ENCODE measurements at places on chromosomes 4 and X.

DNA sequence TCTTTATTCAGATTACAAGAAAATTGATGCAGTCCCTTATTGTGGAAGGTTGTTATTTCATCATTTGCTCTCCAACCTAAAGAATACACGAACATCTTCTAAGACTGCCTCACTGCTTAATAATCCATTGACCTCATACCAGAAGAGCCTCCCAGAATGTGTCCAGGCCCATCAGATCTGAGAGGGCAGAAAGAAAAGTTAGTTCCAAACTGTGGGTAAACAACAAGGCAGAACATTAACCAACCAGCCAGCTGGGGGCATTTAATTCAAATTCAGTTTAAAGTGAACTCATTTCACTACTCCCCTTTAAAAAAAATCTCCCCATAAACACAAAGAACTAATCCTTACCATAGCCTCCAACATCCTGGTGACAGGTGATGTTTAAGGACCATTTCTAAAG, 13.8 kb downstream of the GPC4 start:
- no peak for DNase-seq

GRCh38 chrX:119667111-119667878, 25.7 kb downstream of the SEPTIN6 start:
- DNase-seq, result no peak

DNA sequence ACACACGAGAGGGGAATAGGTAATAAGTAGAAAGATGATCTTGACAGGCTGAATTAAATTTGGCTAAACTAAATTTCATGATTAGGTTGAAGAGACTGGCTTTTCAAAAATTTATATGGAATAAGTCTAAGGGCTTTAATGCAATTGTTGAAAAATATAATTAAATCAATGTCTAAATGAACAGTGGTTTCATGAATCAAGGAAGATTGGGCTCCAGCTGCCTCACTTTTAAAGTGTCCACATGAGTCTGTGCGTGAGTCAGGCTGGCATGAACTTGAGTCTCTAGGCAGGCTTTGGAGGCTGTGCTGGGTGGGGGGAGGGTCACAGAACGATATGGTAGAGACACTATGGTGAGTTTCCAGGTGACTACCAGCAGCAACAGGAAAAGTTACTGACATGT, 111.9 kb downstream of the SORBS2 start:
- DNase-seq, result no peak

DNA sequence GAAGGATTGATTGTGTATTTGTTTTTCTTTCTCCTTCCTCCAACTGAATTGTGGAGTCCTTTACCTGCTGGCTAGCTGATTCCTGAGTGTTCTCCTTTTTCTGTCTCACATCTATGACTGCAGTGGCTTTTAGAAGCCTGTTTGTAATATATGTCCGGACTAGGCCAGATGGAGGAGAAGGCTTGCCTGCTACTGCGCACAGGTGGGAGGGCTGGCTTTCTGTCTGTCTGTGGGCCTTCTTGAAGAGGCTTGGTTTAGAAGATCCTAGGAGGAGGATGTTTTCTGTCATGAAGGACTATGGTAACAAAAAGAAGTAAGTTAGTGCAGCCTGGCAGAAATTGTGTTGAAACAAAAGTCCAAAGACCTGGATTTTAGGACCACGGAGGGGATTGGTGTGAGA, 8.5 kb downstream of the PPP1R3F start:
- no peak for DNase-seq

DNA sequence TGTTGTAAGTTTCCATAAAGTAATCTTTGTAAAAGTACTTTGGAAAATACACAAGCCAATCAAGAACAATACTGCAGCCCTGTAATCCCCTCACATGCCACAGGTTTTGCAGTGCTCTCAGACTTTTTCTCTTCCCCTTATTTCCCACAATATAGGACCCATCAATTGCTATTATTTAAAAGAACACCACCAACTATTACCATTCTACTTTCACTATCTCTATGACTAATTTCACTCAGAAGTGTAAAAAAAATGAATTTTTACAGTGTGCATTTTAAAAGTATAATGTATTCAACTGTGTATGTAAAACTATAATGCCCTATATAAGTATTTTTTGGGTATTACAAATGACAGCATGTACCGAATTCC, 1.7 kb downstream of the ATP8A1 start:
- DNase-seq, result no peak

GRCh38 chr4:119039779-119040178, 95.9 kb upstream of the MYOZ2 start:
- DNase-seq, result no peak

GRCh38 chrX:136725441-136726104, 55.2 kb downstream of the ARHGEF6 start:
- no peak for DNase-seq

DNA sequence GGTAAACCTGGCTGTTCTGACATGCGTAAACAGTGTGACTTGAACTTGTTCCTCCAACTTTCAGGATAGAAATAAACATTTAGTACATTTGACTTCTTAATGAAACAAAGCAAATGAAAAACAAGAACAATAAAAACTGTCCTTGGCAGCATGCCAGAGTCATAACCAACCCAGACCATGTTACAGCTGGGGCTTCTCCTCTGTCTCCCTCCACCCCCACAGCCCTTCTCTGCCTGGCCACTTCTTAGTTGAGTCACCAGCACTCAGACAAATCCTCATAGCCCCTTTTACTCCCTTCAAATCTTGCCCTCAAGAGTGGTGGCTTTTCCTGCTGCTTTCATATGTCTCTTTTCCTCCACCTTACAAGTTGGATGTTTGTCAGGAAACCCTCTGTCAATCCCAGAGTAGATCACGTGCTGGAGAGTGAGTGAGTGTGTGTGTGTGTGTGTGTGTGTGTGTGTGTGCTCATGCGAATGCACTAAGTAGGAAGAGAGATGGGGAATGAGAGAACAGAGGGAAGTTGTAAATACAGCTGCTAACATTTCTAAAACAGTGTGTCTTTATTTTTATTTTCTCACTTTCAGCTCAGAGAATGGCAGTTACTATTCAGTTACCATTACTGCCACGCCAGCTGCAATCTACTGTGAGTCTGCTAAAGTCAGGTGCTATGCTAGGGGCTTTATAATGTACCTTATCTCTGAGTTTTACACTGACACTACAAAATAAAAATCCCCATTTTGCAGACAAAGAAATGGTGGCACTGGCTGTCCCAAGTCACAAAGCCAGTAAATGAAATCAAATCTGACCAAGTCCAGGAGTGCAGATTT, 15.0 kb downstream of the SCARB2 start:
- peak; percentile 69 for DNase-seq

DNA sequence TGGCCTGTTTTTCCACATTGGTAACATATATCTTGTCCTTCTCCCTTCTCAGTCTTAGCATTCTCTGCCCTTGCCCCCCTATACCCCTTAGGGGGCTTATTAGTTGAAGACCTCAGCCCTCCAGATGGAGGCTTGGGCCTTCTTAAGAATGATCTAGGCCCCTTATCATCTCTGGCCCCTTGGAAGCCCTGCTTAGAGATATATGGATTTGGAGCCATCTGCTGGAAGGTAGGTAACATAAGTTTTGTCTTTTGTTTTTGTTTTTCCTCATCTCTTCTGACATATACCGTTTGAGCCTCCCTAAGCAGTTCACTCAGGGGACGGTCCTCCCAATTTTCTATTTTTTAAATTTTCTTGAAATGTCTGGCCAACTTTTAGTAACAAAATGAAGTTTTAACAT, 48.3 kb upstream of the NAP1L2 start:
- no peak for DNase-seq

DNA sequence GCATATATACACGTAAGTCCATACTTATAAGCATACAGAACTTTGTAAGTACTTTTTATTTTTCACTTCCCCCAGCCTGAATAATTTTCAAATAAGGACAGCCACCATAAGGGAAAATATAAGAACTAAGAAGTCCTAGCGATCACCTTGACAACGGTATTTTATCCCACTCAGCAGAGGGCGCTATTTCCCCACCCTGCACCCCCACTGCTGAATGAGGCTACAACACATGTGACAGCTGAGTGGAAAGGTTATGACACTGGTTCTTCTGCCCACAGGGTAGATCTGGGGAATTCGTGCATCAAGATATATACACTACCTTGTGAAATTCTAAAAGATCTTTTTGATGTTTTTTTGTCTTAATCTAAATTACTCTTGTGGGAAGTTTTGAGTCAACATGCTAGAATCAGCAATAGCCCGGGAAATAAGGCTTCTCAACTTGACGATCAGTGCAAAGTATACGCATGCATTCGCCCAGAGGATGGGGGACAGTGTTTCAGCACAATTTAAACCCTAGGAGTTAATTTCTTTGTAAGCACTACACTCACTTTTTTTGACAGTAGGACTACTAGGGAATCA, 151.5 kb downstream of the CORIN start:
- DNase-seq, result peak; percentile 38

DNA sequence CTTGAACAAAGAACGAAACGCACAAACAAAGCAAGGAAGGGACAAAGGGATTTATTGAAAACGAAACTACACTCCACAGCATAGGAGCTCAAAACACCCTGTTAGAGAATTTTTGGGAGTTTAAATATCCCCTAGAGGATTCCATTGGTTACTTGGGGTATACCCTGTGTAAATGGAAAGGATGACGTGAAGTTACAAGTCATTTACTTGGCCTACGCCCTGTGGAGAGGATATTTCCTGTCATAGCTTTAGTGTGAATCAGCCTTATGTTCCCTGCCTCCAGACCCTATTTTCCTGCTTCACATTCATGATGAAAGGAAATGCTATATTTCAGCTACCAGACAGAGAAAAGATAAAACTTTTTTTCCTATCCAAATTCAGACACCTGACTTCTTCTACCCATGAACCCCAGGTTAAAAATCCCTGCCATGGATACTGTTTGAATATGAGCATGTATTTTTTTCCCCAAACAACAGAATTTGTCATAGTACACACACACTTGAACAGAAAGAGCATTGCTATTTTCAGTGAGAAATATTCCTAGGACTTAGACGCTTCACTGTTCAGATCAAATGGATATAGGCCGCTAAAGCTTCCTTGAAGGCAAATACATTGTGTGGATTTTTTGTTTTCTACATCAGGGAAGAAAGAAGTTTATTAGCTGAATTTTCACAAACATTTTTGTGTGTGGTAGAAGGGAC, 20.4 kb downstream of the PIN4 start:
- no peak for DNase-seq

DNA sequence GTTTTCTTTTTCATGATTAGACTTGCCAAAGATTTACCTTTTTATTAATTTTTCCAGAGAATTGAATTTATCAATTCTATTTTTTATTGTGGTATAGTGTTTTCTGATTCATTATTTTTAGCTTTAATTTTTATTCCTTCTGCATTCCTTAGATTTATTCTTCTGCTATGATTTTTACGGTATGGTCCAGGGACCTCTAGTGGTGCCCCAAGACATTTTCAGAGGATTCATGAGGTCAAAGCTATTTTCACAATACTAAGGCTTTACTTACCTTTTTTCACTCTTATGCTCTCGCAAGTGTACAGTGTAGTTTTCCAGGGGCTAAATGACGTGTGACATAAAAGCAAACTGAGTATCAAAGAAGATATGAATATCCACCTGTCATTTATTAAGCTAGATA, 8.0 kb downstream of the RADX start:
- no peak for DNase-seq

DNA sequence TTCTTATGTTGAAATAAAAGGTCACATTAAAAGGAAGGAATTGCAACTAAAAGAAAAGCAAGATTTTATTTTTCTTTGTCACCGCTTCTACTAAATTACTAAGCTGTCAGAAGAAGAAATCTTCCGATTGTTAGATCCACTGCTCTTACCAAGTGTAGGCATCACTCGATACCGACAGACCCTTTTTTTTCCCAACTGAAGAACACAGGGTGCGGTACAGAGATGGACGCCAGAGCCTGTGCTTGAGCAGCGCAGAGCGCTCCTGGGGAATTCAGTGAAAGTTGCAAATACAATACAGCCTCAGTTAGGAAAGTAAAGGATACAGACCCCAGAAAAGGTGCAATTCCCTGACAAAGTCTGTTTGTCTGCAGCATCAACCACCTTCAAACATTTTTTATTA, 94.9 kb upstream of the WDR17 start:
- no peak for DNase-seq

GRCh38 chrX:30830326-30830943, 58.6 kb downstream of the TAB3 start:
- no peak for DNase-seq

- no peak for DNase-seq
These were observed 80.8 kb downstream of the NPFFR2 start for GRCh38 chr4:72112514-72113156.

- no peak for DNase-seq
These were observed 7.3 kb downstream of the SUV39H1 start for GRCh38 chrX:48703642-48704481.

- no peak for DNase-seq
These were observed 287.7 kb downstream of the CPXCR1 start for GRCh38 chrX:89034679-89035078.

DNA sequence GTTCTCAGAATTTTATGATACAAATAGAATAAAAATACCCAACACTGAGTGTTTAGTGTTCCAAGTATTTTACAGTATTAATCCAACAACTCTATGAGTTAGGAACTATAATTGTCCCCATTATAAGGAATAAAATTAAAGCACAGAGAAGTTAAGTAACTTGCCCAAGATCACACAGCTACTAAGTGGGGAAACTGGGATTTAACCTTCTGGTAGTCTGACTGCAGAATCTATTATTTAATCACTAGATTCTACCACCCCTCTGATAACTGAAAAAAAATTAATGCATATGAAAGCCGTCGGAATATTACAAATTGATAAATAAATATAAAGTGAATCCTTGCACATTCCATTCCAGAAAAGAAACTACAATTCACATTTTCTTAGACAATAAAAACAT, 5.7 kb upstream of the NKX6-1 start:
- no peak for DNase-seq

DNA sequence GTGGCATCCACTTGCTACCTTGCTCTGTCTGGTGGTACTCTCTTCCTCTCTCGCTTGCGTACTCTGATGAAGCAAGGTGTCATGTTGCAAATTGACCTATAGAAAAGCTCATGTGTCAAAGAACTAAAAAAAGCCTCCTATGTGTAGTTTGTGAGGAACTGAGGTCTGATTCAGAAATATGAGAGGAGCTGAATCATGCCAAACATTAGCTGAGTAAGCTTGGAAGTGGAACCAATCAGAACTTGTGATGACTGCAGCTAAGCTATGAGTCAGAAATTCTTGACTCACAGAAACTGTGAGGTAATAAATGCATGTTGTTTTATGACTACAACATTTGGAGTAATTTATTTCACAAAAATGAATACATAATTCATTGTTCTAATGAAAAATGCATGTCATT, 2138.8 kb downstream of the PCDH7 start:
- DNase-seq, result no peak

GRCh38 chr4:28238876-28239275, 1378.2 kb downstream of the STIM2 start:
- DNase-seq, result no peak

- DNase-seq, result no peak
These were observed 73.8 kb upstream of the PHOX2B start for GRCh38 chr4:41822325-41822724.
